ENCODE measurements at places on chromosomes 3 and 15. TPM values are rescaled to one million over a fixed set of nuclear protein-coding genes. Genes with fewer than 3 reads are reported as not detected.

DNA sequence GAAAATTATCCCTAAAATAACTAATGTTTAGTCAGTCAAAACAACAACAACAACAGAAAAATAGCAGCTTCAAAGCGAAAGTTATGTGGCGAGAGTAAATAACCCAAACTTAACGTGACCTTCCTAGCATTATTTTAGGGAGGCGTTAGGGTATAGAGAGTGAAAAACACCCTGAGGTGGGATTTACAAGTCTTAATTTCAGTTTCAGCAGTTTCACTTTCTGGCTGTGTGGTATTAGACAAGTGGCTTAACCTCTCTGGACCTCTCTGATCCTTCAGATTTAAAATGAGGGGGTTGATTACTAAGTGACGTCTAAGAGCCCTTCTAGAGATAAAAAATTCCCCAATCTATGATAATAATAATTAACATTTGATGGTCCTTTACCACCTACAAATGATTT, 291.2 kb downstream of the ZBTB20 start:
- no peak for DNase-seq
- no peak overlapping the region for H3K27ac ChIP-seq
- no peaks in the 10 kb centered on the region for H3K4me1 ChIP-seq
- H3K27me3 ChIP-seq: no peaks in the 10 kb centered on the region

The PLA2G4E gene
- total RNA-seq: not detected

- peak within 1 kb of the TSS; percentile 70 for H3K4me3 ChIP-seq
- no peaks in the 10 kb centered on the region for H3K36me3 ChIP-seq
- DNase-seq: peak; percentile 80
- H3K27me3 ChIP-seq: no peaks in the 10 kb centered on the region
- H3K4me1 ChIP-seq: peaks cover 13% of the 10 kb centered on the region
Observed at GRCh38 chr15:51971375-51972133, at the start of gene LEO1. LEO1 (minus strand) TSS chr15:51971778; CDS start chr15:51971745, 33 bp downstream.

The PLA1A gene
- 0.16 TPM for total RNA-seq

The C3orf49 gene
- total RNA-seq: not detected

The DNAH12 gene
- total RNA-seq: 0.09 TPM

- no peaks in the 10 kb centered on the region for H3K4me1 ChIP-seq
- no peak overlapping the region for H3K27ac ChIP-seq
- H3K4me3 ChIP-seq: no peak overlapping the region
- DNase-seq: no peak
- H3K36me3 ChIP-seq: no peaks in the 10 kb centered on the region
- no peaks in the 10 kb centered on the region for H3K27me3 ChIP-seq
Observed at GRCh38 chr3:162217647-162218046, 721.0 kb downstream of the OTOL1 start.

DNA sequence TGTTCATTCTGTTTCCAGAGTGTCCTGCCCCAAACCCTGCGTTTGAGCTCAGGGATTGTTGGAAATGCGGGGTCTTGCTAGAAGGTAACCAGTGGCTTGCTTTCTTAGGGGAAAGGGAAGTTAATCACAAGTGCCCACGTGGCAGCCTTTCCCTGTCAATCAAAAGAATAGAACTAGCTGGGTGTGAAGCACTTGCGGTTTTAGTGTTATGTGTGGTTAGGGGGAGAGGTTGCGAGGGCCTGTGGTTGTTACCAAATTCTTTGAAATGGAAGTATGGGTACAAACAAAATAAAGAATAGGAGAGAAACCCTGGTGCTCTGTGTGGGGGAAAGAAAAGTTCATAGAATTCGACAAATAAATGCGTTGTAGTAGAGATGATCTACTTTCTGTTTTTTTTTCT, 67.6 kb downstream of the FNDC3B start:
- peak; percentile 34 for DNase-seq
- peaks cover 78% of the 10 kb centered on the region for H3K4me1 ChIP-seq
- H3K4me3 ChIP-seq: peak overlapping the region; percentile 42
- peak overlapping the region; percentile 5 for H3K27ac ChIP-seq

The FLNB gene
- 11.5 TPM for total RNA-seq

DNA sequence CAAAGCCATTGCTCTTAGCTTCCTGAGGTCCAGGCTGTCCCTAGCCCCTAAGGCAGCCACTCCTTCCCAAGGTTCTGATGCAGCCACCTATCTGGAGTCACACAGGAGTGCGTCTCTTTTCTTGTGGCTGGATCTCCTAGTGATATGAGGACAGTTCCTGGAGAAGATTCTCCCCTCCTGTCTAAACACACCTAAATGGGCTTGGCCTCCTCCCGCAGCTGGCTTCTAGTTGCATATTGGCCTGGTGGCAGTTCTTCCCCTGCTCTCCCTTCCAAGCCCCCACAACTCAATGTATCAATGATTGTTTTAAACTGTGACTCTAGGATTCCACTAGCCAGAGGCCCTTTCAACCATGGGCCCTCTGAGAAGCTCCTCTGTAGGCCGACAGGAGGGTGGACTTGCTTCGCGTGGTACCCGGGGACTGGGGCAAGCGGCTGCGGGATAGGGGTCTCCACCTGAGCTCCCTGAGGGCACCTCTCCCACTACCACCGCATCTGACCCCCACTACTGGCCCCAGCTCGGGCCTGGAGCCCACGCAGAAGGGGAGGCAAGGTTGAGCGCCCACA, 1.4 kb downstream of the ITGA11 start:
- no peaks in the 10 kb centered on the region for H3K27me3 ChIP-seq
- H3K36me3 ChIP-seq: no peaks in the 10 kb centered on the region
- DNase-seq: no peak
- no peak overlapping the region for H3K27ac ChIP-seq

DNA sequence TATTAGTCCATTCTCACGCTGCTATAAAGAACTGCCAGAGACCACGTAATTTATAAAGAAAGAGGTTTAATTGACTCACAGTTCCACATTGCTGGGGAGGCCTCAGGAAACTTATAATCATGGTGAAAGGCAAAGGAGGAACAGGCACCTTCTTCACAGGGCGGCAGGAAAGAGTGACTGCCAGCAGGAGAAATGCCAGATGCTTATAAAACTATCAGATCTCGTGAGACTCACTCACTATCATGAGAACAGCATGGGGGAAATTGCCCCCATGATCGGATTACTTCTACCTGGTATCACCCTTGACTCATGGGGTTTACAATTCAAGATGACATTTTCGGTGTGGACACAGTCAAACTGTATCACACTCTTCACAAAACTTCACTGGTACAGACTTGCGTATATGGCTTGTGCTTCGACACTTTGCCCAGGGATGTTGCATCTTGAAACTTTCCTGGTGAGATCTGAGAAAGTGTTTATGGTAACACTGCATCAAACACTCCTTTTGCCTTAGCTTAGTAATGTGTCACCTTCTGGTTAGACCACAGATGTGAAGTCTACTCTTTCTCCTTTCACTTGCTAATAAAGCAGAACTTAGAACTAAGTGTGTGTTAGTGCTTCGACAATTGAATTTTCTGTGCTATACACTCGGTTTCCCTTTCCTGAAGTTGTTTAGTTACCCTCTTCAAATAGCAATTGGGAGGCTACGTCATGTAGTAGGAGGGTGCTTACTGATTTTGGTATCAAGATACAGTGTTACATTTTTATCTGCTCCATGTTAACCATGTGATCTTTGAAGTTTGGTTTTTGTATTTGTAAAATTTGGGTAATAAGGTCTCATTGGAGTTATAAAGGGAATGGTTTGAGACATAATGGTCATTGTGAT, 185.7 kb downstream of the LPP start:
- no peaks in the 10 kb centered on the region for H3K27me3 ChIP-seq
- no peaks in the 10 kb centered on the region for H3K36me3 ChIP-seq
- DNase-seq: no peak
